ENCODE measurements at places on chromosomes 16 and 17.

- DNase-seq, result peak; percentile 74
Measured at GRCh38 chr17:28967221-28968135, 16.2 kb upstream of the PHF12 start.

GRCh38 chr17:56359518-56359917 is 206.2 kb downstream of the ANKFN1 start:
- DNase-seq, result no peak

DNA sequence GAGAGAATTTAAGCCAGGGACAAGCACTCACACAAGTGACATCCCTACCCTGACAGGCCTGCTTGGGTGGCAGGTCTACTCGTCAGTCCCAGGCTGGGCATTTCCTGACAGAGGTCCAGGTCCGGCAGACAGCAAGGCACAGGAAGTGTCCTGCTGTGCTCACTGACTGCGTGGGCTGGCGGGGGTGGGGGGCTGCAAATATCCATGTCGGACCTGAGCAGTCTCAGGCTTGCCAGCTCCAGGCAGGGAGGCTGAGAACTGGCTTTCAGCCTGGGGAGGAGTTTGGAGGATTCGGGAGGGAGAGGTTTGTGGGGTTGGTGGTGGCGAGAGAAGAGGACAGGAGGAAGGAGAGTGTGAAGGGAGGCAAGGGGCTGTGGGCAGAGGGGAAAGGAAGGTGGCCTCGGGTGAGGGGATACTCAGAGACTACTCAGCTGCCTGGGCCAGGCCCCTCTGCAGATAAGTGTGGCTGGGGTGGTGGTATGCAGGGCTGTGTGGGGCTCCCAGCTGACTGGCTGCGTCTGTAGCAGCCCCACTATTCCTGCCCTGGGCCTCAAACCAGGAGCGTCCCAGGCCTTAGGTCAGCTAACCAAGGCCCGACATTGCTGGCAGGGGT is 7.8 kb downstream of the HIC1 start:
- DNase-seq, result no peak

DNA sequence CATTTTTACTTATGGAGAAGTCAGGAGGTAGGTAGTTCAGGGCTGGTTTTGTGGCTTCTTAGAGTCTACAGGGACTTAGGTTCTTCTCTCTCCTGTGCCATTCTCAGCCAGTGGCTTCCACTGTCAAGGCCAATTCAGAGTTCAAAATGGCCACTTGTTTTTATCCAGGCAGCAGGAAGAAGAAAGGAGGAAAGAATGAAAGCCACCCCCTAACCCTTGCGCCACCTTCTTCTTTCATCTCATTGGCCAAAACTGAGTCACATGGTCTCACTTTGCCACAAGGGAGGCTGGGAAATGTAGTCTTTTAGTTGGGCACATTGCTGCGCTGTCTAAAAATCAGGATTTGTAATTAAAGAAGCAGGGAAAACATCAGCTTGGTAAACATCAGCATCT is 60.8 kb upstream of the MED9 start:
- DNase-seq, result peak; percentile 49

- no peak for DNase-seq
Measured at GRCh38 chr16:89344846-89345611, 127.5 kb downstream of the ZNF778 start.

DNA sequence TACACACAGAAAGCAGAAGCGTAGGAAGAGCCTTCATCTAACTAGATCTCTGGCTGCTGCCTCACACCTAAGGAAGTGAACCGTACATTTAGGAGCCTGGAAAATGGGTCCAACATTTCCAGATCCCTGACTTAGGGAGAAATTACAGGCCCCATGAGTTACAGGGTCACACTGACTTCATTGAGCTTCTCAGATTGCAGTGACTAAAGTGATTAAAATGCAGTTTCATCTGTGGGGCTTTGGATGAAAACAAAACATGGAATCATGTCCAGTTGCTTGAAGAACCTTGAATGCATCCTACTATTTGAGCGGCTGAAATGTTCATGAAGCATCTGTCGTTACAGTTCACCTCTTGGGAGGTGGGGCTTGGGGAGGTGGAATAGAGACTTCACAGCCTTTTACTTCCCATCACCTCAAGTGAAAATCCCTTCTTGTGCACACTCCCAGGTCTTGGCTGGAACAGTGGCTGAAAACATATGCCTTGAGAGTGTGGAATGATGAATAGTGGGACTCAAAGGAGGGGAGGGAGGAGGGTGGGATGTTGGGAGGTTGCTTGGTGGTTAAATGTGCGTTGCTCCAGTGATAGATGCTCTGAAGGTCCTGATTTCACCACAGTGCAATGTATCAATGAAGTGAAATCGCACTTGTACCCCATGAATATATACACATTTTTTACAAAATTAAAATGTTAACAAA is 19.7 kb downstream of the TEKT3 start:
- DNase-seq, result no peak

DNA sequence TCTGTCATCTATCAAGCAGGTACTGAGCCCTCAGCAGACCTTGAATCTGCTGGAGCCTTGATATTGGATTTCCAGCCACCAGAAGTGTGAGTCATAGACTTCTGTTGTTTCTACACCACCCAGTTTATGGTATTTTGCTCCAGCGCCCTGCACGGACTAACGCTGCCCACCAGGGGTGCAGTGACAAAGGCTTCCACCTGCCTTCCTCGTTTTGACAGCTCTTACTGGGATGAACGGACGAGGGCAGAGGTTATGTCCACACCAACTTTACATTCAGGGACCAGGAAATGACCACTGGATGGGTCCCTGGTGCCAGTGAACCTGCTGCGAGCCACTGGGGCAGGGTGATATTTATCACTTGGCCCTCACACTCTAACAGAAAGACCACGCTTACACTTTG is 66.6 kb upstream of the CBX4 start:
- DNase-seq, result no peak

DNA sequence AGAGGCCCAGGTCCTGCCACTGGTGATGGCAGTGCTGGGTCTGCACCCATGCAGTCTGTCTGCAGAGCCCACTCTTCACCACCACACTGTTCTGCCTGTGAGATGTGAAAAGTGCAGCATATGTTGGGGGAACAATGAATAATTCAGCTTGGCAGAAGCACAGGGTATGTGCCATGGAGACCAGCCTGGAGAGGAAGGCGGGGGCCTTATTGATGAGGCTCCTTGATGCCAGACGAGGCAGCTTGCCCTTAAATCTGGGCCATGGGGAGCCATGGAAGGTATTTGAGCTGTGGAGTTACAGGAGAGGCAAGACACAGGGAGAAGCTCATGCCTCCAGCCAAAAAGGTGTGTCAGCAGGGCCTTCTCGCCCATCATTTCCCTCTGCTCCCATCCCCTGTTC is 124.7 kb downstream of the C16orf78 start:
- no peak for DNase-seq

DNA sequence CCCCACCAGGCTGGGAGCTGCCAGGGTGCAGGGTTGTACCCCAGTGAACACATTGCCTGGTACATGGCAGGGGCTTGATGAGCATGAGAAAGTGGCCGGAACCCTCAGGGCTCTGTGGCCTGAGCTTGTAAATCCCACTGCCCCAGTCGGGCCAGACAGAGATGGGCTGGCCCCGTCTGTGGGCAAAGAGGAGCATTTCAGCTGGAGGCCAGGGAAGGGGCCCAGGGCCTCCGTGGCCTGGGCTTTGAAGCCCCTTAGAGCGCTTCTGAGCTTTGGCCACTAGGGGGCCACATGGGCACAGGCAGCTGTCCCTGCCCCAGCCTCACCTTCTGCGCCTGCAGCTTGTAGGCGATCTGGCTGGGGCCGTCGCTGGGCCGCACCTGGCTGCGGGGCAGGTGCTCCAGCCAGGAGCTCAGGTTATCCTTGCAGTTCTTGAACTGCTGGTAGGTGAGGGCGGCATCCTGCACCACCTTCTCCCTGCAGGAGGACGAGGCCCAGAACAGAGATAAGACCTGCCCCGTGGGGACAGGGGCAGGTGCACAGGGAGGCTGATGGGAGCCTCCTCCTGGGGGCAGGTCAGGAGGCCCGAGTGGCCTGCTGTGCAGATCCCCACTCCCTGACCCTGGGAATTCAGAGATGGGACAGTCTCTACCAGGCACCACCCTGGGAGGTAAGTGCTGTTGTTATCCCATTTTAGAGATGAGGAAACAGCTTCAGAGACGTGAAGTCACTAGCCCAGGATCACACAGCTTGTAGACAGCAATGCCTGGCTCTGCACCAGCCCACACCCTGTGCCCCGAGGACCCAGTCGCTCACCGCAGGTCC is 12.8 kb downstream of the EVPL start:
- peak; percentile 69 for DNase-seq

GRCh38 chr16:11603331-11603750 is 16.6 kb upstream of the LITAF start:
- no peak for DNase-seq

DNA sequence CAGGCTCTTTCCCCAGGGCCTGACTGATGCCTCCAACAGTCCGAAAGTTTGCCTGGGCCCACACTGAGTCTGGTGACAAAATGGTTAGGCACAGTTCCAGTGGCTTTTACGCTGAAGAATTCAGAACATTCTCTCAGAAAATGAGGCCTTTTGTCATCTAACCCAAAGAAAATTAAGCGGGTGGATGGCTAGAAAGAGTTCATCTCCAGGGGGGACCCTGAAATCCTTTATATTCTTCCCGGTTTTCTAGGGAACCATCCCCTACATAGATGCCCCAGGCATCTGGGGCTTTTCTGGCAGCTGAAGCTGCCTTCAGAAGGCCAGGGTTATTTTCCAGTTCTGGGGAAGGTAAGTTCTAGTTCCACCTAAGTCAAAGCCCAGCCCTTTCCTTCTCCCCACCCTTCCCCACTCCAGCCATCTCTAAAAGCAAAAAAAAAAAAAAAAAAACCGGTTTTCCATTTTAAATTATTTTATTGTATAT is 2.2 kb downstream of the RASD1 start:
- DNase-seq, result no peak

DNA sequence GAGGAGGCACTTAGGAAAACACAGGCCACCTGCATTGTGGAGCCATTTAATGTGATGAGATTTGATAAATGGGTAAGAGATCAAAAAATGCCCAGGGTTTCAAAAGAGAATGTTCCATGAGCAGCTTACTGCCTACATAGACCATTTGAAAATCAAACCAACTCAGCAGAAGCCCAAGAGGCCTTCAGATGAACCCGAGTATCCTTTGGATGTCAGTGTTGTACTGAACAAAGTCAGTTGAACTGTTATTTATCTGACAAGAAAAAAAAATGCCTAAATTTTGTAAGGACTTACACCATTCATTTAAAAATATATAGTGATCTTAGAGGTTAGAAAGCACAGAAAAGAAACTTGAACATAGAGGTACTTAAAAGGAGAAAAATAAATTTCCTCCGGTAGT is 381.7 kb downstream of the ZFHX3 start:
- no peak for DNase-seq

DNA sequence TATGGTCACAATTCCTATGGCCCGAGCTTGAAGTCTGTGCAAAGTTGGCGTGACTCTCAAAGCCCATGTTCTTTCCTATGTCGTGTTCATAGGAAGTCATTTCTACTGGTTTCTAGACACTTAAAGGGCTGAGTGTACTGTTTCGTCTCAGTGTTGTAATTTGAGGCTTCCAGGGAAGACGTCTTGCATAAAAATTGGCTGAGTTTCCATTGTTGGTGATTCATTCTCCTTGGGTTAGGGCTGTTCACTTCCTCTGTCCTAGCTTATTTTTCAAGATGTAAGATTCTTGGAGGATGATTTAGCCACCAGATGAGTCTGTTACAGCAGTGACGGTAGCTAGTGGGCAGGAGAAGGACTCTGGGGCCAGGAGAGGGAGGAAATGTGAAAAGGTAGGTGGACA is 43.1 kb downstream of the PIK3R5 start:
- DNase-seq, result peak; percentile 64

- DNase-seq, result no peak
Measured at GRCh38 chr16:47886631-47887415, 269.0 kb downstream of the ABCC12 start.

DNA sequence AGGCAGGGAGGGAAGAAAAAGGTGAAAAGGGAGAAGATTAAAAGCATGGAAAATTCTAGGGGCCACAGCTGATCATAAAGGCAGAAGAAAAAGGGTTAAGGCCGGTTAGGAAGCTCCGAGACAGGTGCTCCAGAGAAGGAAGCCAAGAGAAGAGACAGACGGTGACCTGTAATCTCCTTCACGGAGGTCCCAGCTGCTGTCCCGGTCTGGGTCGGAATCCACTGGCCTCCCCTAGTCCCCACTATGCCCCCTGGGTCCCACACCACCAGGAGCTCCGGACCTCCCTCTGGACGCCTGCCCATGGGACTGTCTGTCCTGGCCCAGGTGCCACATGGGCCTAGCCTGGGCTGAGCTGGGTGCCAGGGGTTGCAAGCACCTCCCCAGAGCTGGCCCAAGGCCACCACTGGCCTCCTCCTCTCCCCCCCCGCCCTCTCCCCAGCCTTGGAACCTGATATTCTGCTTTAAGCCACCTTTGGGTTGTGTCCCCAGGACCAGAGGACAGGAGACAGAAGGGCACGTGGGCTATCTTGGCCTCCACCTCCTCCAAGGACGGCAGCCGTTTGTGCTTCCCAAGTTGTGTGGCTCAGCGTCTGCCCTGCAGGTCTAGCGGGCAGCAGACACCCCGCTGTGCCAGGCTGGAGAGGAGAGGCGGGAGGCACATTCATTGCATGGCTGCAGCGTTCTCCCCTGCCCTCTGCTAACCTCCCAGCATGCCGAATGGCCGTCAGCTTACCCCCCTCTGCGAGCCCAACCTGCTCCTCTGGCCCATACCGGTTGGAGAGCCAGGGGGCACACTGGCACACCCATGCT is 102.4 kb downstream of the ENGASE start:
- DNase-seq, result no peak

DNA sequence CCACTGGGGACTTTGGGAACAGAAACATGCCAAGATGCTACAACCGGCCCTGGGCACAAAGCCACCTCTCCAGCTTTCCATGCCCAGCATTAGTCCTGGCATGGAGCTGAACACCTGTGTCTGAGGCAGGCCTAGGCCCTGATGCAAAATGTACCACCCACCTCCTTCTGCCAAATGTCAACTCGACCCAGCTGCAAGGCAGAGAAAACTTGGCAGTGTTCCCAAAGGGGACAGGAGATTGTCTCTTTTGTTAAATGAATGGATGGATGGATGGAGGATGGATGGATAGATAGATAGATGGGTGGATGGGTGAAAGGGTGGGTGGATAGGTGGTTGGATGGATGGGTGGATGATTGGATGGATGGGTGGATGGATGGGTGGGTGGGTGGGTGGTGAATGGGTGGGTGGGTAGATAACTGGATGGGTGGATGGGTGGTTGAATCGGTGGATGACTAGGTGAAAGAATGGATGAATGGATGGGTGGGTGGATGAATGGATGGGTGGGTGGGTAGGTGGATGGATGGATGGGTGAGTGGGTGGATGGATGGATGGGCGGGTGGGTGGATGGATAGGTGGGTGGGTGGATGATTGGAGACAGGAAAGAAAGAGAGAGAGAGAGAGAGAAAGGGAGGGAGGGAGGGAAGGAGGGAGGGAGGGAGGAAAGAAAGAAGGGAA is 73.4 kb upstream of the TNRC6C start:
- DNase-seq, result no peak

DNA sequence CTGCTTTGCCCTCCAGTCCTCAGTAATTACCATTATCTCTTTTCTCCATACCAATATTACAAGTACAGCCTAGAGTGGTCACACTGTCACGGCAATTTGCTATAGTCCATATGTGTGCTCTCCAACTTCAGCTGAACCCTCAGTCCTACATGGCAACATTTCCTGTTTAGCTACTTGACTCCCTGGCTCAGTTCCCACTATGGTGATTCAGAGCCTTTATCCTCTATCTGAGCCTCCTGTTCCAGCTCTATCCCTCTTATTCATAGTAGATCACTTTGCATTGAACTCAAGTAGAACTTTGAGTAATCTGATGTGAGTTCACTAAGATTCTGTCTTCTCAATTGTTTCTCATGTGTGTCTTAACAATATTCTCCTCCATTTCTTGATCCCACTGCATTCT is 43.7 kb upstream of the GOSR1 start:
- DNase-seq, result peak; percentile 31
